ENCODE measurements at places on chromosomes 12 and 14.
A peak's percentile ranks its signal among the peaks of the same experiment; 100 is the strongest.

GRCh38 chr12:94111302-94111701 lies 37.1 kb upstream of the PLXNC1 start:
- DNase-seq, result no peak

GRCh38 chr12:93347054-93347785 lies 30.5 kb upstream of the NUDT4 start:
- no peak for DNase-seq

GRCh38 chr14:61652526-61653262 lies 42.6 kb upstream of the HIF1A start:
- DNase-seq, result no peak

DNA sequence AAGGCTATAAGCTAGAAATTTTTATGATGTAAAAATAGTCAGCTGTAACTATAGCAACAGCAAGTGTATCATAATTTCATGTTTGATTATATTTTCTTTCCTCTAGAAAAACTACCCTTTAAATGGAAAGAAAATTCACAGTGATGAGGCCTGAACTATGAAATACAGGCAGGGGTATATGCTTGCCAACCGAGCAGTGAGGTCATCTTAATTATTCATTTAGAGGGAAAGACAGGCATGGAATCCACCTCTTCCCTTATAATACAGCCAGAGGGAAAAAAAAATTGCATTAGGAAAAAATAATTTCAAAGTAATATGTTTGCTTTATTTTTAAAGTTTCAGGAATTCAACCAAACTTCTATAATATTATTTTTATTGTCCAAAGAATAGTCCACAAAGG lies 139.8 kb downstream of the EPS8 start:
- DNase-seq, result no peak

GRCh38 chr14:106530423-106531107 lies 1004.2 kb downstream of the TMEM121 start:
- no peak for DNase-seq

GRCh38 chr12:19804737-19805136 lies 365.4 kb downstream of the AEBP2 start:
- no peak for DNase-seq

DNA sequence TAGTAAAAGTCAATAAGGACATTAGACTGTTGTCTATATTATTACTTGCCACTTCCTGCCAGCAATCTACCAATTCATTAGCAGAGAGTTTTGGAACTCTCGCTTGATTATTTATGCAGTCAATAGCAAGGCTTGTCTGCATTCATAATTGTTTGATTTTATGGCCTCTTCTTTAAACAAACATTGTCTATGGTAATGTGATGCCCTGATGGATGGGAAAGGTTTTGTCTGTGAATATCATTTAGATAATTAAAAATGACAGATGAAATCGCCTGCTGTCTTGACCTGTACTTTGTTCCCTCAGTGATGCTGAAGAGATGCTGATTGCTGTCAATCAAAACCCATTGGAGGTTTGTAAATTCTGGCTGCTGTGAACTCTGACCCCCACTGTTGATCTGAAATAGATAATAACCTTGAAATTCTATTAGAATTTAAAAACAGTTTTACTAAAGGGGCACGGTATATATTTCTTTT lies 455.3 kb downstream of the NPAS3 start:
- no peak for DNase-seq

DNA sequence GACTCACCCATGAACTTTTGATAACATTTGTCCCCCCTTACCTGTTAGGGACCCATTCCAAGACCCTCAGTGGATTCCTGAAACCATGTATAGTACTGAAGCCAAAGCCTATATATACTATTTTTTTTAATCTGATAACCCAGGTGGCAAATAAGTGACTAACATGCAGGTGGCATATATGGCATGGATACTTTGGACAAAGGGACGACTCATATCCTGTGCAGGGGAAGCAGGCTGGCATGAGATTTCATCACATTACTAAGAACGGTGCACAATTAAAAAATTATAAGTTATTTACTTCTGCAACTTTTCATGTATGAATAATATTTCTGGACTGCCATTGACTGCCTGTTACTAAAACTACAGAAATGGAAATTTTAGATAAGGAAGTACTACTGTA lies 880.1 kb upstream of the FBXO33 start:
- DNase-seq, result no peak

DNA sequence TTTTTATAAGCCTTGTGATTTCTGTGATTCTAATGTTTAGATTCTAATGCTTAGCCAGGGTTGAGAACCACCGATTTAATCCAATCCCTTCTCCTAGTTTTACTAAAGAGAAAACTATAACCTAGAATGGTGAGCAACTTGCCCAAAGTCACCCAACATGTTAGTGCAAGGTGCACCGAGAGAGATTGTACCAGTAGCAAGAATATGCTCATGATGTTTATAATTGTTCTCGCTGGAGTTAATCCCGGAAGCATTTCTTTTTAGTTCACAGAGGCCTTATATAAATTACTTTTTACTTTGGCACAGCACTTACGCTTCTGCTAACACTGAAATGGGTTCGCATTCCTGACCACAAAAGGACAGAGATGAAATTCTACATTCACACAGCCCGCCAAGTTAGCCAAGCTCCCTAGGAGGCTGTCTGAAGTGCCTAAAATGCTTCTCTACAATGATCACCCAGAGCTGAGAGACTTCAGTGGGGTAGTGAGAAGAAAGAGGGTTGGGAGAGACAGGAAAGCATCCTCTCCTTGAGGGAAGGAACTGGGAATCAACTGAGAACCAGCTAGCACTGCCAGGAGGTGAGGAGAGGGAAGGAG lies 579 bp upstream of the BLOC1S1 start:
- DNase-seq, result no peak

GRCh38 chr14:51335961-51336723 lies 96.1 kb downstream of the TMX1 start:
- DNase-seq, result no peak

- no peak for DNase-seq
Observed at GRCh38 chr14:76881348-76881747, 55.1 kb downstream of the LRRC74A start.

GRCh38 chr12:4418913-4419312 lies 26.7 kb downstream of the FGF6 start:
- no peak for DNase-seq

- DNase-seq, result peak; percentile 7
Observed at GRCh38 chr12:10140001-10140400, 10.0 kb upstream of the CLEC7A start.

DNA sequence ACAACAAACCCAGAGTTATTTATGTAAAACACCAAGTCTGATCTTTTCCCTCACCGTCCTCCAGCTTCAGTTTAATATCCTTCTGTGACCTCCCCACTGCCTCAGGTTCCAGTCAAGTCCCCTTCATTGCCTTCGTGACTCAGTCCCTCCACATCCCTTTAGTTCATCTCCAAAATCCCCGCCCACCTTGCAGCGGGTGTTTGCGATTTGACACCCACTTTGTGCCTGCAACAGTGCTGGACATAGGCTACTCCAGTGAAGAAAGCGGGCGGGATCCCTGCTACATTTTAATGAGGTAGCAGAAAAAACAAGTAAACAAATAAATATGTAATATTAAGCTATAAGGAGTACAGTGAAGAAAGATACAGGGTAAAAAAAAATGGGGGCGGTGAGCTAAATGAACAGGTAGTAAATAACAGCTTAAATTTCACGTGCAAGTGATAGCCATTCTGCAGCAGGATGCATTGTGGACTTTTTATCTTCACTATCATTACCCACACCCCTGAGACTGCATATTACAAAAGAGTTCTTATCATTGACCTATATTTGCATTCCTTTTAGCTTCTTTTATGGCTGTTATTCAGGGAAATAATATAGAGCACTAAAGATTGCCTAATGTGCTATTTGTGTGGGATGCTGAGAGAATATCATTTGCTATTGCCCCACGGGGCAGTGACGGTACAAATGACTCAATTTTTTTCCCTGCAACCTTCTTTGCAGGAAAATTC lies 222.8 kb upstream of the NUDT4 start:
- DNase-seq, result no peak

GRCh38 chr14:37457334-37457733 lies 137.7 kb downstream of the FOXA1 start:
- no peak for DNase-seq

- DNase-seq, result no peak
Observed at GRCh38 chr14:28681681-28682080, 84.9 kb upstream of the FOXG1 start.

GRCh38 chr14:70641548-70642302 lies at the start of gene TTC9:
TTC9 (plus strand) TSS chr14:70641916; CDS start chr14:70642130, 214 bp downstream.
- no peak for DNase-seq

GRCh38 chr14:22556021-22556989 lies 32.7 kb downstream of the DAD1 start:
- peak; percentile 97 for DNase-seq

- DNase-seq, result no peak
Observed at GRCh38 chr14:68814238-68814538, 21.3 kb upstream of the ZFP36L1 start.

DNA sequence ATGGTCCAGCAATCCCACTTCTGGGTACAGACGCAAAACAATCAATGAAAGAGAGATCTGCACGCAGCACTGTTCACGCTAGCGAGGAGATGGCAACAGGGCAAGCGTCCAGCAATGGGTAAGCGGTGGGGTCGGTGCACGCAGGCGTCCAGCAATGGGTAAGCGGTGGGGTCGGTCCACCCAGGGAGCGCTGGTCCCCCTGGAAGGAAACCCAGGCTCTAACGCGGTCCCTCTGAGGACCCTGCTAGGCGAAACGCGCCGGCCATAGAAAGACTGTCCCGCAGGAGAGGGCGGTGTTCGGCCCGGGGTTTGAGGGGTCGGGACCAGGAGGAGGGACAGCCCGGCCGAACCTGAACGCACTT lies 618 bp upstream of the PGAM5 start:
- no peak for DNase-seq

- no peak for DNase-seq
Observed at GRCh38 chr12:124188561-124189405, 106.1 kb upstream of the RFLNA start.

DNA sequence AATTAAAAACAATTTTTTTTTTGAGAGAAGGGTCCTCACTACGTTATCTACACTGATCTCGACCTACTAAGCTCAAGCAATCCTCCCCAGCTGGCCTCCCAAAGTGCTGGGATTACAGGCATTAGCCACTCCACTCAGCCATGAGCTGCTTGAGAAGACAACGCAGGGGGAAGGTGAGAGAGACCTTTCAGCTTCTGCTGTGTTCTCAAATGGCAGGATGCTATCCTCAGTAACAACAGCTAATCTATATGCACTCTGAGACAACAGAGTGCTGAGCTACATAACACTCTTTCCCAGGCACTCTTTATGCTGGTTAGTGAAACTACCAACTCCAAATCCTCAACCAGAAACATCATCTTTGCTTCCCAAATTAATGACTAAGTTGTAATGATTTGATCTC lies 526.1 kb downstream of the CCER1 start:
- DNase-seq, result no peak

- DNase-seq, result no peak
Observed at GRCh38 chr14:96255501-96256366, at the start of gene BDKRB1. BDKRB1 (plus strand) TSS chr14:96256210; CDS start chr14:96263683, 7,473 bp downstream.

DNA sequence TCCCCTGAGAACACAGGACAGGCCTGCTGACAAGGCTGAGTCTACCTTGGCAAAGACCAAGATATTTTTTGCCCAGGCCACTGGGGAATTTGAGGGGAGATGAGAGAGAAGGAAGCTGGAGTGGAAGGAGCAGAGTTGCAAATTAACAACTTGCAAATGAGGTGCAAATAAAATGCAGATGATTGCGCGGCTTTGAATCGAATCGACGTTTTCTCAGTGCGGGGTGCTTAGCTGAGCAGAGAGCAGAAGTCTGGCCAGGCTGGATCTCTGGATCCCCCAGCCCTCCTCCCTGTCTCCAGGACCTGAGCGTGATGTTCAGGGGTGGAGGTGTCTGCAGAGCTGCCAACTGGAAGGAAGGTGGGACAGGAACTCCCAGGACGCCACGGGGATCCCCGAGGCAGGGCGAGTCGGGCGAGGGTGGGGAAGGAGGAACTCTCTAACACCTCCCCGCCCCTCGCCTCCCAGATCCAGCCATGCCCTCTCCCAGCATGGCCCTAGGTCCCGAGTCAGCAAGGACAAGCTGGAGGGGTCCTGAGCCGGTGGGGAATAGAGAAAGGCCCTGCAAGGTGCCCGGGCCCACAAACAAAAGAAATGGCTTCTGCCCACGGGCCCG lies 527 bp upstream of the CARMIL3 start:
- DNase-seq, result no peak

- no peak for DNase-seq
Observed at GRCh38 chr12:38771871-38772270, 133.5 kb downstream of the CPNE8 start.

- no peak for DNase-seq
Observed at GRCh38 chr14:99378782-99379214, 101.9 kb downstream of the SETD3 start.

- no peak for DNase-seq
Observed at GRCh38 chr12:26749781-26750180, 83.2 kb downstream of the ITPR2 start.

DNA sequence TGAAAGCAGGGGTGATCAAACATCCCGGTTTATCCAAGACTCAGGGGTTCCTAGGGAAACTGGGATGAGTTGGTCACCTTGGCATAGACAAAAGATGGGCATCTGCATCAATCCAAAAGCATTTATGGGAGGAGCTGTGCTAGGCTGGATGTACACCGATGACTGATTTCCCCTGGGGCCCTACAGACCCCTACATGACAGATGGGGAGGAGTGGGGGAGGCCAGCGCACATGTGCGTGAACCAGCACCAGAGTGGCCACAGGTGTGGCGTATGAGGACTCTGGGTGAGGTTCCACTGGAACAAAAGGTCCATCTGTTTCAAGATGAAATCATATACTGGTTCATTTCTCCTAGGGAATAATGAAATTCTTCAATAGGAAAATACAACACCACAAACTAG lies 210.4 kb downstream of the ITPR2 start:
- no peak for DNase-seq

DNA sequence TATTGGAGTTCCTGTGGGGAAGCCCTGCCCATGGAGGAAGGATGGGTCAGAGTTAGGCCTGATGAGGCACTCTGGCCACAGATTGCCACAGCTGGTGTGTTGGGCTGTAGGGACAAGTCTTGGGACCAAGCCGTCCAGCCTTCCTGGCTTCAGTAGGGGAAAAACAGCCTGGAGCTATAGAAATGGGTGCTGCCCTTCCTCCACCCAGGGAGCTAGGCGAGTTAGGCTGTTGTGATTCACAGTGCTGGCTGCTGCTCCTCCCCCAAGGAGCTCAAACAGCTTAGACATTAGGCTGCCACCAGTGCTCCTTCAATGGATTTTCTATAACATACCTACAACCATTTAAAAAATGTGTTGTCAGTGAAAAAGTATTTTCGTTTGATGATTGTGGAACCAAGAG lies 274.3 kb downstream of the RPL10L start:
- DNase-seq, result no peak

Measured in stimulated activated CD4-positive, alpha-beta T cell treated with anti-CD3 and anti-CD28 coated beads, Interleukin-2, amount 100 ng/mL, for 4 hours (primary cell).